ENCODE measurements at places on chromosomes 4 and X.
A peak's percentile ranks its signal among the peaks of the same experiment; 100 is the strongest.

GRCh38 chr4:186949847-186950246, 226.2 kb upstream of the FAT1 start:
- DNase-seq = no peak

- DNase-seq = no peak
Observed at GRCh38 chr4:35541888-35542213, 702.5 kb downstream of the ARAP2 start.

DNA sequence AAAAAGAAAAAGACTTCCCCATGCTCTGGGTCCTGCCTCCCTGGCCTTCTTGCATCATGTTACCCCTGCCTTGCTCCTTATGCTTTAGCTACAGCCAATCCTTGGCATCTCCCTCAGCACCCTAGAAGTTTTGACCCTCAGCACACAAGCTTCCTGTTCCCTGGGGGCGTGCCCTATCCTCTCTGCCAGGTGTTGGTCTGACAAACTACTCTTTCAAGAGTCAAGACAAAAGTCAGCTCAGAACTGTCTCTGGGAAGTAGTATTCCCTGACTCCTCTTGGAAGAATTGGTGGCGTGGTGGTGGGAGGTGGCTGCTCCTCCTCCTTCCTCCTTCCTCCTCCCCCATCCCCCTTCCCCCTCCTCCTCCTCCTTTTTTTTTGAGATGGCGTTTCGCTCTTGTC, 41.0 kb downstream of the PRPS1 start:
- no peak for DNase-seq

DNA sequence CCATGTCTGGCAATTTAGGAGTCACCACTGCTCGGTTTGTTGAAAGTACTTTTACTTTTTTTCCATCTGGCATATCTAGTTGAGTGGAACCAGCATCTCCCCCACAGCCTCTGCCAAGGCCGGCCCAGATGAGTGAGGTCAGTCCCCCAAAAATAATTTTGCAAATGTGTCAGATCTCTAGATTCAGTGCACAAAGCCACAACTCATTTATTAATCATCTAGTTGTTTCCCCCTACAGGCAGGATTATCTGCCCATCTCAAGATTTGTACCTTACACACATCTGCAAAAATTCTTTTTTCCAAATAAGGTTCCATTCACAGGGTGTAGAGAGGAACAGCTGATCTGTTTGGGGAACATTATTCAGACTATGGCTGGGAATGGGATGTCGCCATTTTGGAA, 174.0 kb upstream of the MXRA5 start:
- DNase-seq = no peak

DNA sequence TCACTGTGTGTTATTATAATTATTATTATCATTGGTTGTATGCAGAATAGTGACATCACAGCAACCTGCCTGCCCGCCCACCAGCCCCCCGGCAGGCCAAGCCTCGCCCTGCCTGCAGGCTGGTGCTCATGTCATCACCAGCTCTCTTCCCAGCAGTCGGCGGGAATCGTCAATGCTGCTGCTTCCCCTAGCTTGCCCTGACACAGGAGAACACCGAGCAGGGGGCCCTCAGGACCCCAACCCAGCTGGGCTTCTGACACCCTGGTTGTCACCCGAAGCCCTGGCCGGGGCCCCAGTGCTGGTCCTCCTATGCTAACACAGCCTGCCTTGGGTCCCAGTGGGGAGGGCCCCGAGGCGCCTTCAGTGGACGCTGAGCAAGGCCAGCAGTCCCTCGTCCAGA, 100.6 kb downstream of the PPP2R2C start:
- no peak for DNase-seq

DNA sequence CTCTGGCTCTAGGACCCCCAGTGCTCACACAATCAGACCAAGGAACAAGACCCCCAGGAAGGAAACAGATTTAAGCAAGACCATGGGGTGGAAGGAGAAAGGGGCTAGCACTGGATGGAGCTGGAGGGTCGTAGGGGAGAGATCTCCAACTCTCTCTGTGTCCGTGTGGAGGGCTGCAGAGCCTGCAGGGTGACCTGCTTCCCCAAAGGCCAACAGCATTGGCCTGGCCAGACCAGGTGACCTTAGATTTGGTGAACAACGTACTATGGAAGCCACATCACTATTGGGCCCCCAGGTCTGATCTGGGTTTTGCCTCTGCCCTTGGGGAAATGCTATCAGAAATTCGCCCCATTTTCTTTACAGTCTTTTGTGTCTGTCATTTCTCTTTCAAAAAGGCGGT, 26.0 kb downstream of the NLGN3 start:
- DNase-seq = no peak

DNA sequence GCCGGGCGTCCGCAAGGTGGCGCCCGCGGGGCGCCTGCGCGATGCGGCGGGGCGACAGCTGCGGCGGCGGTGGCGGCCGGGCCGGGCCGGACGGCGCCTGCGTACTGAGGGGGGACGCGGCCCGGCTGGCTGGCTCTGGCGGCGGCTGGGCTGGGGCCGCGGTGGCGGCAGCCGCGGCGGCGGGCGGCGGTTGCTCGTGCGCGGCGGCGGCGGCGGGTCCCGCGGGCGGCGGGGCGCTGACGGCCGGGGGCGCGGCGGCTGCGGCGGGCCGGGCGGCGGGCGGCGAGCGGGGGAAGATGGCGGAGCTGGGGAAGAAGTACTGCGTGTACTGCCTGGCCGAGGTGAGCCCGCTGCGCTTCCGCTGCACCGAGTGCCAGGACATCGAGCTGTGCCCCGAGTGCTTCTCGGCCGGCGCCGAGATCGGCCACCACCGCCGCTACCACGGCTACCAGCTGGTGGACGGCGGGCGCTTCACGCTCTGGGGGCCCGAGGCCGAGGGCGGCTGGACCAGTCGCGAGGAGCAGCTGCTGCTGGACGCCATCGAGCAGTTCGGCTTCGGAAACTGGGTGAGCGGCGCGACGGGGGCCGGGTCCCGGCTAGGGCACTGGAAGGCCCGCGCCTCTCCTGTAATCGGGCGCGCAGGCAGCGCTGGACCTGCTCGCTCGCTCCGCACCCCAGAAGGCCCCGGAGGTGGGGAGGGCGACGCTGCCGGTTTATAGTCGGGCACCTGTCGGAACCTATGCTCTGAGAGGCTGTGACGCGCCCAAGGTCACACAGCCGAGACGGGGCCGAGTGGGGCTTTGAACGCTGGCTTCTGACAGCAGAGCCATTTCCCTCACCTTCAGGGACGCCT, at the start of gene TADA2B:
Gene TADA2B (plus strand): TSS at position 89 of the 853 bp plus-strand sequence. CDS start 208 bp downstream, at position 297.
- peak; percentile 40 for DNase-seq

DNA sequence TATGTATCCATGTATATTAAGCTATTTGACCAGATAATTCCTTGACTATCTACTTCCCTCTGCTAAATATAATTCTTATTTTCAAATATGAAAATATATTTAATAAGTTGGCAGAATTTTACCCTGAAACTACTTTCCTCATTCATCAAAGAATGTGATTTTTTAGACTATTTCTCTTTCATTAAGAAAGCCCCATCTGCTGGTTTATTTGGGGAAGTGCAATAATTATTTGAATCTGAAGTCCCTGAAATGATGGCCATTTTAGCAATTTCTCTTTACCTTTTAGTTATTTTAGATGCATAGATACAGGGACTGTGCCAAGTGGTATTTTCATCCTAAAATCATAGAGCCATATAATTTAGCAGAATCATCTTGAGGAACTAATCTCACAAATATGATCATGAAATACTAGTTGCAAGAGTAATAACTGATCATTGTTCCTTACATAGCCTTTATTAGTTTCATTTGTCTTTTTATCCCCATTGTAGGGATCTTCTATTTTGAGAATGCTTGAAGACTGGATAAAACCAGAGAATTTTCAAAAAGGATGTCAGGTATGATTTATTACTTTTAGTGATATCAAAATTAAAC, 39.0 kb downstream of the ENPEP start:
- DNase-seq = no peak

DNA sequence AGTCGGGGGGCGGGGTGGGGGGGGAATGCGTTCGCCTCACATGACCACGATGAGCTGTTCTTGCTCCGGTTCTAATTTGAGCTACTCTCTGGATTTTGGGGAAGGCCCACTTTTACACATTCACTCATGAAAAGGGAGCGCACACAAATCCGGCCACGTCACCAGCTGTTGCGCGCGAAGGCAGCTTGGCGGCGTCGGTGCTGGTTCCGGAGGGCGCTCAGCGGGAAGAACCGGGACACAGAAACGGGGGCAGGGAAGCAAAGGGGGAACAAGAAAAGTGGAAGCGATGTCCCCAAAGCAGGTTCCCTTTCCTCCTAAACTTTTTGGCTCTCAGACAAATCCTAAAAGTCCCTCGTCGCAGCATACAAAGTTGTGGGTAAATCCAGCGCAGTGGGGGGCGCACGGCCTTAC, 605 bp downstream of the ANXA5 start:
- DNase-seq = peak; percentile 32

GRCh38 chrX:20971250-20971649, 403.0 kb upstream of the CNKSR2 start:
- no peak for DNase-seq

DNA sequence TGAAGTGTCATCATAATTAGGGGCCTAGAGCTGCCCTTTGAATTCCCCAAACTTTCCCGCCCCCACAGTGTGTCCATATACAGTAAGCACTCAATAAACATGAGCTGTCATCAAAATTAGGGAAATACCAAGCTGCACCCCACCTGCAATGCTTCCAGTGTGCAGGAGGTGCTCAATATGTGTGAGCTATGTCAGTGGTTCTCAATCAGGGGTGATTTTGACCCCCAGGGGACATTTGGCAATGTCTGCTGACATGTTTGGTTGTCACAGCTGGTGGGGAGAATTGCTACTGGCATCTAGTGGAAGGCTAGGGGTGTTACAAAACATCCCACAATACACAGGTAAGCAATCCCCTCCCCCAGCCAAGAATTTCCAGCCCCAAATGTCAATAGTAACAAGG, 748 bp downstream of the CFP start:
- no peak for DNase-seq

DNA sequence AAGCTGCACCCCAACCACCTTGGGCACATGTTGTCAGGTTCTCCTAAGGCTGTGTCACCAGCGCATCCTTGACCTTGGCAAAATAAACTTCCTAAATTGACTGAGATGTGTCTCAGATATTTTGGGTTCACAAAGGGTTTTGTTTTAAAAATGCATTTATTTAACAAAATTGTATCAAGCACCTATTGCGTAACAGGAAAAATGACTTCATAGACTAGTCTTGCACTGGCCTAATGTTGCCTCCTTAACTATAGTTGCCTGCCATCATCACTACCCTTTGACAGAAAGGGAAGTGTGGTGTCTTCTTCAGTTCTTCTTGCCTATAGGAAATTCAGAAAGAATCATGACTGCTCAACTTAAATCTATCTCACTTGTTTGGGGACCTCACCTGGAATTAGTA, 374.2 kb downstream of the SH2D1A start:
- no peak for DNase-seq

GRCh38 chr4:183968502-183968901, 63.4 kb downstream of the STOX2 start:
- no peak for DNase-seq

- DNase-seq = no peak
Observed at GRCh38 chr4:98501383-98501782, 157.0 kb downstream of the TSPAN5 start.

DNA sequence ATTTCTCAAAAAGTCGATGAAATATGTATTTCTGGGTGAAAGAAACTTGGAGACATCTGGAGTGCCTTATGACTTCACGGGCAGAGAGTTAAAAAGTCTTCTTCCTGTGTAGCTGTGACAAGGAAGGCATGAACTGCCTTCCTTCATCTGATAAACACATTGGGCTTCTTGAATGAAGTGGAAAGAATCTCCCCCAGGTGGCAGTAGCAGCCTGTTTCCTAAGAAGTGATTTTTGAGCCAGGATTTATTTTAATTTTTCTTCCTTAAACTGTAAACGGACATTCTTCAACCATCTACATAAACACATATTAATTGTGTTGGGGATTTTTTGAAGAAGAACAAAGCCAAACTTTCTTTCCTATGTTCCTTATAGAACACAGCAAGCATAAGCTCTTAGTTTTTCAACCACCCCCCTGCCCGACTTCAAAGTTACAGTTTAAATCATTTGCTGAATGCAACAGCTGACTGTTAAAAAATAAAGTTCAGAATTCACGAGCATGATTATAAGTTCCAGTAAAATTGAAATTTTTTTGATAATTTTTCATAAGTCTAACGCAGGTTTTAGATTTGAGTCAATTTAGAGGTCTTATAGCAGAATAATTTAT, 980 bp upstream of the GIMD1 start:
- DNase-seq = no peak

- DNase-seq = no peak
Observed at GRCh38 chrX:39935411-39936064, 162.2 kb downstream of the BCOR start.

GRCh38 chrX:11375614-11376119, 82.5 kb downstream of the AMELX start:
- no peak for DNase-seq

GRCh38 chr4:154018659-154019058, 229.8 kb upstream of the SFRP2 start:
- no peak for DNase-seq

DNA sequence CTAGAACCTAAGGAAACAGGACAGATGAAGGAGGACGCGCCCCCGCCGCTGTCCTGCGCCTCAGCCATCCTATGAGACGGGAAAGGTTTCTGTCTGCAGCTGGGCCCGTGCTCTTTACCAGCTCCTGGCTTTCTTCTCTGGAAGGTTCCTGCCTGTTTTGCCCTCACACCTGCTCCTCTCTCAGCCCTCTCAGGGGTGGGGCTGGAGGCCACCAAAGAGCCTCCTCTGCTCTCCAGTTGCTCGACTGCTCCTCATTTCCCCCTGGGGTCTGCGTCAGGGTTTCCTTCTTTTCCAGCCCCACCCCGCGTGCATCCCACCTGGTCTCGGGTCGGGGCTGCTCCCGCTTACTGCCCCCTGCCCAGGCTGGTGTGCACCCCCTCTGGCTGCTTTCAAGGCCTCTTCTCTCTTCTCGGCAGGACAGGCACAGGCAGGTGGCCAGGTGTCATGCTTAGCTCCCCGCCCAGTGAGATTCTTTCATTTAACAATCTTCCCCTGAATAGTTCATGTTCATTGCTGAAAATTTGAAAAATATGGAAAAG, 4.6 kb downstream of the HTT-AS start:
- DNase-seq = no peak

DNA sequence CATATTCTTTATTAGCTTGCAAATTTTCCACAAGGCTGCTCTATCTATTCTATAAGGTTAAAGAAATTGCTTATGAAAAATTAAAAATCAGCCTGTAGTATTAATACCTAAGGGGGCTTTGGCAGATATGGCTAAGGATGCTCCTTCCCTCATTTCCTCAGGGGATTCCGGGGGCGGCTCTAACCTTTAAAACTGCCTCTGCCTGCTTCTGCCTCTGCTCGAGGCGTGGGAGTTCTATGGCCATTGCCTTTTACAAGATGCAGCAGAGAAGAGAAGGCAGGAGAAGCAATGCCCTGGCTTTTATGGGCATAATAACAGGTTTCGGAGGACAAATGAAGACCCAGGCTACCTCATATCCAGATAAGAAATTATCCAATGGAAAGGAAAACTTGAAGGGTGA, 8.6 kb upstream of the CDKN2AIP start:
- no peak for DNase-seq
